Stimulated activated CD4-positive, alpha-beta T cell treated with anti-CD3 and anti-CD28 coated beads, TNF-alpha, amount 100 ng/mL, for 4 hours (primary cell): ENCODE measurements at places on chromosomes 5 and 9.

GRCh38 chr9:104905931-104906330 is 22.0 kb downstream of the ABCA1 start:
- DNase-seq = no peak

DNA sequence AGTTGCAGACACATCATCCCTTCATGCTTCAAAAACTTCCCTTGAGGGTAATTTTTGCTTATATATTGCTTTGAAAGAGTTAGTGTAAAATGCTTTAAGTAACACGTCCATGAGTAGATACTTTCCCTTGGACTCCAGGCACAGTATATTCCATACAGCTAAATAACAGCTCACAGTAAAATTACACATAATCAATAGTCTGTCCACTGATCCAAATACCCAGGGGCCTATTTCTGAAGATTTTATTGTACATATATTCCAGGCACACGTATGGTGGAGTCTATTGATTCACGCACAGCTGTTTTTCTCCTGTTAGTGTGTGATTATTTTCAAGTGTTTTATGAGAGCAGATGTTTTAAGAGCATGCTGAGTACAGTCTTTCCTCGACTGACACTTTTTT is 223.7 kb upstream of the GRAMD2B start:
- no peak for DNase-seq

DNA sequence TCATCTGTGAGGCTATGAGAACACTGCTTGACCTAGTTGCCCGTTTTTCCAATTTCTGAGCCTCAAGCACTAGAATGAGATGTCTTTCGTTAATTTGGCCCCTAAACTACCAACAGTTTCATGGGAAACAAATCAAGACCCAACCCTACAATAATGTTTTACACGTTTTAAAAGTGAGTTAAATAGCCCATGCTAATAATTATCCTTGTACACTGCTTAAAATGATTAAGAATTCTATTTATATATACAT is 2.3 kb upstream of the NR3C1 start:
- no peak for DNase-seq

DNA sequence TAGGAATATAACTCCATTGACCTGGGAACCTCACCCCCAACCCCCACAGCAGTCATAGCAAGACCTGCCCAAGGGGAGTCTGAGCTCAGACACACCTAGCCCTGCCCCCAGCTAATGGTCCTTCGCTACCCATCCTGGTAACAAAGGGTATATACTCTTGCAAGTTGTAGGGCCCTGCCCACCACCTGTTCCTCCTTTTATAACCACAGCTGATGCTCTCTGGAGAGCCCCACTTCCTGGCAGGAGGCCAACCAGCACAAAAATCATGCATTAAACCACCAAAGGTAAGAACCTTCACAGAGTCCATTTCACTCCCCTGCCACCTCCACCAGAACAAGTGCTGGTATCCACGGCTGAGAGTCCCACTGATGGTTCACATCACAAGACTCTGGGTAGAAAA is 1195.3 kb upstream of the SEMA6A start:
- DNase-seq = no peak

DNA sequence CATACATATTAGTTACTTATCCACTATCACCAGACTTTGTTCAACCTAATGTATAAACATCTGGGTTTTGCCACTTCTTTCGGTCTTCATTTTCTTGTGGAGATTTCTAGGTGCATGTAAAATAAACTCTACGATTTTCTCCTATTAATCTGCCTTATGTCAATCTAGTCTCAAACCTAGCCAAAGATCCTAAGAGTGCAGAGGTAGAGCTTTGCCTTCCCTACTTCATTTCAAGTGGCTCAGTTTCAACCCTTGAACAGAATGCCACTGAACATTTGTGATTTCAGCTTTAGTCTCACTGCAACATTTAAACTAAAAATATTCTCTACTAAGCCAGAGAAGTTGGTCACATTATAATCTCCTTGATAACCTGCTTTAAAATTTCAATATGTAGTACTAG is 94.0 kb downstream of the EDIL3 start:
- DNase-seq = no peak

DNA sequence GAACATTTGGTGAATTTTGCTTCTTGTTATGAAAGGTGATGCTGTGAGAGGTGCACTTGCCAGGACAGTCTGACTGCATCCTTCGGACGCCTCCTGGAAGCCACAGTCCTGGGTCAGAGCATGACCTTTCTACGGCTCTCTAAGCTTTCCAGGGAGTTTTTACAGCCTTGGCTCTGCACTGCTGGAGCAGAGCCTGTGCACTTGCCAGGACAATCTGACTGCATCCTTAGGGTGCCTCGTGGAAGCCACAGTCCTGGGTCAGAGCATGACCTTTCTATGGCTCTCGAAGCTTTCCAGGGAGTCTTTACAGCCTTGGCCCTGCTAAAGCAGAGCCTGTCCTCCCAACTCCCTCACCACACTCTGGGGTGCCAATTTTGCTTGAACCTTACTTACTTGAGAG is 49.6 kb downstream of the CCDC180 start:
- DNase-seq = no peak

DNA sequence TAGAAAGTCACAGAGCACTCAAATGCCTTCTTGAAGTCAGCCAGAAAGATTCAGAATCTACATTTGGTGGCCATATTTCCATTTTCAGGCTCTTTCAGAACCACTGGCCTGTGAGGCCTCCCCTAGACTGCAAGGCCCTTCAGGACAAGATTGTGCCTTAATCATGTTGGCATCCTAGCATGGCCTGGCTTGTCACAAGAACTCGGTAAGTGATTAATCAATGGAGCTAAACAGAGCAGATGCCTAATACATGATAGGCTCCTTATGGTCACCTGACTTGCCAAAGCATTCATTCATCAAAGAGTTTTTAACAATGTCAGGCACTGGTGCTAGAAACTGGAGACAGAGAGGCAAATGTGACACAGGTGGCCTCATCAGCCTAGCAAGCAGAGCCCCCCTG is 70.3 kb downstream of the PGM5 start:
- no peak for DNase-seq

- no peak for DNase-seq
Measured at GRCh38 chr5:109354761-109355160, 55.0 kb downstream of the PJA2 start.

GRCh38 chr9:131361202-131361833 is 32.6 kb upstream of the PRRC2B start:
- DNase-seq = no peak

- DNase-seq = no peak
Measured at GRCh38 chr9:98339987-98340800, 84.7 kb upstream of the TBC1D2 start.

DNA sequence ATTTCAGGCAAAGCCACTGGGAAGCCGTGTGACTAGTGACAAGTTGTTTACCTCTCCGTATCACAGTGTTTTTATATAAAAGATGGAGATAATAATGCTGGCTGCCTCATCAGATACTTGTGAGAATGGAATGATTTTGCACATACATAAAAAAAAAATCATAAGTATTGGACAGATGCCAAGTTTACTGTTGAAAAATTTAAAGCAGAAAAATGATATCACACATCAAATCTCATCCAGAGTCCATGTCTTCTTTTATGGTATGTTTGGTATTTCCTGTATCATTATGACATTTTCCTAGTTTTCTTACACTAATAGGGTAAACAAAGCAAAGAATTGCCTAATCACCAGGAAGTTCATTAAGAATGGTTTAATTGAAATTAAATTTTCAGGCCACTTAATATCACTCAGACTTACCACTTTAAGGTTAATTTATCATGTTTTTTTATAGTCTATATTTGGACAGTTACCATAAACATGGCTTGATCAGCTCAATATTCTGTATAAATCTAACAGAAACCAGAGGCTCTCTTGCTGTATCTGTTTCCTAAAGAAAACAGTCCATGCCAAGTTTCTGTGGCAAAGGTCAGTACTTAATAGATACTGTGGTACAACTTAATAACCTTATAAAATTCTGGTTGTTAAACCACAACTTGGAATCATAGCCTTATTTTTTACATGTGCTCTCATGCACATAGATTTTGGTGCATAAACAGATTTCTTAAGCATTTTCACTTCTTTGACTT is 656.5 kb upstream of the RIOK2 start:
- no peak for DNase-seq

GRCh38 chr5:56561-57290 is 35.2 kb upstream of the PLEKHG4B start:
- no peak for DNase-seq
